ENCODE measurements at places on chromosomes 13 and 19.

DNA sequence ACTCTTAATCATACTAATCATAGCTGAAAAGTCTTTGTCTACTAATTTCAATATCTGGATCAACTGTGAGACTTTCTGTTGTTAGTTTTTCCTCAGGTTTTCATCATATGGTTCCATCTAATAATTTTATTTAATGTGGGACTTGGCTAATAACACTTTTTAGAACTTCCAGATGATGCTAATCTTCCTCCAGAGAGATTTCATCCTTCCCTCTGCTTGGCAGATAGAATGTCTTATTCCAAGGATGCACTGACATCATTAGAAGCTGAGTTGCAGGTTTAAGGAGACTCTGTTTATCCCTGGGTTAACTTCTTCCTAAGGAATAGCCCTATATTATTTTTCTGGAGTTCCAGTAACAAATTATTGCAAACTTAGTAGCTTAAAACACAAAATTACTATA lies 325.6 kb downstream of the COG6 start:
- DNase-seq: no peak

DNA sequence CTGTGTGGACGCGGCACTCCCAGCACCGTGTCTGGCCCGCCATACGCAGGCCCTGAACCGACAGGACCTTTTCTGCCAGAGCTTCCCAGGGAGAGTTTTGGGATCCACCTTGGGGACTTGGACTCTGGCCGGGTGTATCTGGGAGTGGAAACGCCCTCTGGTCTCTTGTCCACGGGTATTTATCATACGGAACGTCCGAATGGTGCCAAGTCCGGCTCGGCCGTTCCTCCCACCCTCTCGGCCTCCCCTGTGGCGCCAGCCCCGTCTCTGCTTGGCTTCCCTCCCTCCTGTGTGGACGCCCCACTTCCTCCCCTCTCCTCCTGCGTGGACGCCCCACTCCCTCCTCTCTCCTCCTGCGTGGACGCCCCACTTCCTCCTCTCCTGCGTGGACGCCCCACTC lies 12.1 kb downstream of the HCN2 start:
- DNase-seq: no peak

DNA sequence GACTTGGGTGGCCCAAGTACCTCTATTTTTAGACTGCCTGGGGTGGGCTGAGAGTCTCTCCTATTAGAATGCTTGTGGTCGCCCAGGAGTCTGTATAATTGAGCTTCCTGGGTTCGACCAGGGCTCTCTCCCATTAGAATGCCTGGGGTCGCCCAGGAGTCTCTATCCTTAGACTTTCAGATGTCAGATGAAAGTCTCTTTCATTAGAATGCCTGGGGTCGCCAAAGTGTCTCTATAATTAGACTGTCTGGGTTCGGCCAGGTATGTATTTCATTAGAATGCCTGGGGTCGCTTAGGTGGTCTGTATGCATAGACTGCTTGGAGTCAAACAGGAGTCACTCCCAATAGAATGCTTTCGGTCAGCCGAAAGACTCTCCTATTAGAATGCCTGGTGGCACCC lies 1471.7 kb downstream of the UQCRFS1 start:
- DNase-seq: no peak

DNA sequence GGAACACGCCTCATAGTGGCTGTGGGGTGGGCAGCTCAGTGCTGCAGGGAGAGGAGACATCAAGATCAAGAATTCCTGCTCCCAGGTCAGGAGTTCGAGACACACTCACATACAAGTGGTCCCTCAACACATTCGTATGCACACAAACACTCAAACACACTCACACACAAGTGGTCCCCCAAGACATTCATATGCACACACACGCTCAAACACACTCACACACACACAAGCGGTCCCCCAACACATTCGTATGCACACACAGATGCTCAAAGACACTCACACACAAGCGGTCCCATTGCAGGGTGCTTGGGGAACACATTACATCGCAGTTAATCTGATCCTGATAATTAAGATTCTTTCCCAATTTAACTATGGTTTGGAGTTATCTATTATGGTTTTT lies 28.2 kb downstream of the FCGBP start:
- DNase-seq: no peak

DNA sequence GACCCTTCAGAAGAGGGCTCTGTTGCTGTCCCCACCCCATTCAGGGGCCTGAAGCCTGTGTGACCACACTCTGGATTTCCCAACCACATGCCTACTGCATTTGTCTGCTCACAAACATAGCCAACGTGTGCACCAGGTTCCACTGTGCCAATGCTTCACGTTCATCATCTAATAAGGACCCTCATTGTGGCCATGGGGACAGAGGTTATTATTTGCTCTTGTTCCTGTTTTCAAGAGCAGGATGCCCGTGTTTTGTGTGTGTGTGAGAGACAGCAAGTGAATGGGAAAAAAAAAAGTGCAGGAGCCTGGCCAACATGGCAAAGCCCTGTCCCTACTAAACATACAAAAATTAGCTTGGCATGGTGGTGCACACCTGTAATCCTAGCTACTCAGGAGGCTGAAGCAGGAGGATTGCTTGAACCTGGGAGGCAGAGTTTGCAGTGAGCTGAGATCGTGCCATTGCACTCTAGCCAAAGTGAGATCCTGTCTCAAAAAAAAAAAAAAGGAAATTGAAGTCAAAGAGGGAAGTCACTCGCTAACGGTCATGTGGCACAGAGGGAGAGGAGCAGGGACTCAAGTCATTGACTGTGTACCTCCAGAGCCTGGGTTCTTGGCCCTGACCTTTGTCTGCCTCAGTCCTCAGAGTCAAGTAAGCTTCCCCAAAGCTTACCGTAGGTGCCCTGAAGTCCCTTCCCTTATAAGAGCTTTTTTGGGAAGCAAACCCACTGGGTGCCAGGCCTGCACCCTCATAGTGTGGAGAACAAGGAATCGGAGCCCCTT lies 6.9 kb downstream of the B3GNT8 start:
- no peak for DNase-seq

DNA sequence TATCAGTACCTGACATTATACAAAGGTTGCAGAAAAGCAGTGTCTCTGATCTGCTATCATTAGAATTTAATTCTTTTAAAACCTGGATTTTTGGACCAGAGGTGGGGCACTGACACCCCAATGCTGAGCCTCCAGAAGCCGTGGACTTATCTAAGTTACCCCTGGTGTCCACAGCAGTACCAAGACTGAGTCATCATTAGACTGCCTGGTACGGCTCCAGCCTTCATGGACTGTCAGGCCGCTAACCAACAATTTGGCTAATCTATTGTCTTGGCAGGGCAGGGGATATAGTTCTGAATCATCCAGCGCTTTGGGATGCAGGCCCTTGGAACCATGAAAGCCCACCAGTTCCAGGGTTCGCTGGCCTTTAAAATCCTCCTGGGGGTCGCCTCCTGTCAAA lies 78.3 kb downstream of the TSHZ3 start:
- no peak for DNase-seq

- no peak for DNase-seq
These were observed 19.7 kb upstream of the CPB2 start for GRCh38 chr13:46124531-46124966.

DNA sequence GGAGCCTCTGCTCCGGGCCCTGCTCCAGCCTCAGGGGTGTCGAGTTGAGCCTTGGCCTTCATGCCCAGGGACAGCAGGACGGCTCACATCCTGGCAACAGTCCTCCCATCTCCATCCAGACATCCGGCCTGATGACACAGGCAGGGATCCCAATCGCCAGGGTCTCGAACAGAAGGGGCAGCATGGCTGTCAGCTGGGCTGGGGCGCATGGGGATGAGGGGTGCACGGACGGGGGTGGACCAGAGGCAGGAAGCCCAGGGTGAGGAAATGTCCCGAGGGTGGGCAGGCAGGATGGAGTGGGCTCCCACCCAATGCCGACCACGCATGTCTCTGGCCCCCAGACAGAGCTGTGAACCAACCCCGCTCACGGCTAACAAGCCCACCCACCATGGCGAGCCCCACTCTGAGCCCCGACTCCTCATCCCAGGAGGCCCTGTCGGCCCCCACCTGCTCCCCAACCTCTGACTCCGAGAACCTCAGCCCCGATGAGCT lies 16.2 kb downstream of the EVI5L start:
- no peak for DNase-seq

Data from CD4-positive, alpha-beta T cell treated with Interleukin-17A for 1 hour (primary cell).